Skeletal muscle cell (primary cell): ENCODE measurements at places on chromosomes 6 and 20.

DNA sequence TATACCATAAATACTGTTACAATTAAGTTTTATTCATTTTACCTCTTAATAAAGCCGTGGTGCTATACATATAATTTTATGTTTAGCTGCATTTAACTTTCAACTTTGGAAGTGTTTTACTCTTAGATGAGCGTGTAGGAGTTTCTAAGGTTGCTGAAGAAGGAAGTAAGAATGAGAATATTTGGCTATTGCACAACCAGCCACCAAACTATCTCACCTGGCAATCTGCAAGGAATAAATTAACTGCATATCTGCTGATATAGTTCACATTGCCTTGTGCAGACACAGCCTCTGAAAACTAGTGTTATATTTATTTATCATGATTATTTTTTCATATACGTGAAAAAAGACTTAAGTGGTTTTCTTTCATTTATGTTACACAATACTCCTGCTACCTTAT is 230.4 kb downstream of the PLCB1 start:
- DNase-seq, result no peak

GRCh38 chr6:36867471-36868224 is 7.0 kb downstream of the PPIL1 start:
- no peak for DNase-seq

- no peak for DNase-seq
These were observed 40.0 kb upstream of the MRPS10 start for GRCh38 chr6:42257614-42258013.

- peak; percentile 60 for DNase-seq
These were observed 648.8 kb upstream of the AGPAT4 start for GRCh38 chr6:161922631-161923119.

GRCh38 chr6:34148631-34149451 is 3.0 kb upstream of the GRM4 start:
- DNase-seq, result no peak

DNA sequence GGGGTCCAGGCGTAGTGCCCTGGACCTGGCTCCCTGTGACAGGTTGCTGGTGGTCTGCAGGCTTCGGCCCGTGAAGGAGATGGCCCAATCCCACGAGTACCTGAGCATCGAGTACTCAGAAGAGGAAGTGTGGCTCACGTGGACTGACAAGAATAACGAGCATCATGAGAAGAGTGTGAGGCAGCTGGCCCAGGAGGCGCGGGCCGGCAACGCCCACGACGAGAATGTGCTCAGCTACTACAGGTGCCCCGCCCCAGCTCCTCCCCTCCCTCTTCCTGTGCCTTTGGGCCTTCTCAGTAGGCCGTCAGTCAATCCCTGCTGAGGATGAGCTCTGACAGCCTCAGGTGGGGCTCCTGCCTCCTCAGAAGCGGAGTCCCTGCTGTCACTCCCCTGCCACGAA is 42.6 kb downstream of the UQCC2 start:
- DNase-seq, result no peak

GRCh38 chr6:105373481-105373880 is 29.4 kb downstream of the PREP start:
- DNase-seq, result no peak

GRCh38 chr6:170162775-170163404 is 128.0 kb downstream of the DLL1 start:
- DNase-seq, result no peak

GRCh38 chr6:157997893-157998608 is 16.4 kb downstream of the SYNJ2 start:
- DNase-seq, result no peak

GRCh38 chr6:15755526-15755925 is 92.7 kb upstream of the DTNBP1 start:
- DNase-seq, result peak; percentile 12

GRCh38 chr6:26157251-26158075 is 70.2 kb downstream of the HFE start:
- peak; percentile 93 for DNase-seq

- peak; percentile 21 for DNase-seq
These were observed 565.4 kb downstream of the RFPL4B start for GRCh38 chr6:112912416-112913101.

DNA sequence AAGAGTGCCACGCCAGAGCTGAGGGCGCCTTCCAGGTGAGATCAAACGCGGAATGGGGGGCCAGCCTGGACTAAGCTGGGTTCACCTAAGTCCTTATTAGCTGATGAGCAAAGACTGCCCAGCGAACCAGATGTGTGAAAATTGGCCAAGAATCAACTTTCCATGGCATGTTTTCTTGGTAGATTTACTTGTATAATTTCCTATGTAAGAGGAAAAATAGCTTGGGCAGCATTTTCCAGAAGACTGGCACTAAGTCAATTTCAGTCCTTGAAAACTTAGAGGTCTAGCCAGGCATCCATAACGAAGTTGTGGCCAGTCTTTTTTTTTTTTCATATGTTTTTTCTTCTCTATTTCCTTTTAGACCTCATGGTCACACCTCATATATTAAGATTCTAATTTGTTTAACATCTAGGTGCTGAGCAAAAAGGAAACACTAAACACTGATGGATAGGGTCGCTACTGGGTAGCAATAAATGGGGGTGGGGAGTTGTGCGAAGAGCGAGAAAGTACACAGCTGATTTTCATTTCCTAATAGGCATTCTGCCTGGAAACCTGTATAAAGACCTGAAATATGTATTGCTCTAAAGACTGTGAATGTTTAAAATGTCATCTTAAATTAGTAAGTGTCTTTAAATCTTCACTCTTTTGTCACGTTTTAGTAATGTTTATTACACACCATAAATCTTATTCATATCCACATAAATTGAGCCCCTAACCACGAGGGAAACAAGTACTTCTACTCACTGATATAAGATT is 188.8 kb downstream of the CD83 start:
- DNase-seq, result no peak

DNA sequence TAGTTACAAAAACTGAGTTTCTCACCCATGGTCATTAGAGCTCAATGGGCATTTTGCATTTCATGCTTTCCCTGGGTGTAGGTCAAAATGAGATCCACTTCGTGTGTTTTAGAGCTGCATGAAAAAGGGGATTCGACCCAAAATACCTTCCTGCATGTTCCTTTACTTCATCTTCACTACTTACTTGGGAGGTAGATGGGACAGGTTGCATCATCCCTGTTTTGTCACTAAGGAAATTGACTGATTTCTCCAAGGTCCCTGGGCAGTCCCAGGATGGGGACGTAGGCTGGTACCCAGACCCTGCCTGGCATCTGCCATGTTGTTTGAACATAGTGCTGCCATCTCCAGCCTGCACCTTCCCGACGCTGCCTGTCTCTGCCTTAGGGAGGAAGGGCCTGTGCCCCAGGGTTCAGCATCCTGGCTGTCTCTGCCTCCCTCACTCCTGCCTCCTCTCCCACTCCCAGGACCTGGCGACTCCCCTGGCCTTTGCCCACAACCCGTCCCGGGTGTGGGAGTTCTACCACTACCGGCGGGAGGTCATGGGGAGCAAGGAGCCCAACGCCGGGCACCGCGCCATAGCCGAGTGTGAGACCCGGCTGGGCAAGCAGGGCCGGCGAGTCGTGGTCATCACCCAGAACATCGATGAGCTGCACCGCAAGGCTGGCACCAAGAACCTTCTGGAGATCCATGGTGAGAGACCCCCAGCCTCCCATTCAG is 17.0 kb downstream of the SIRT5 start:
- no peak for DNase-seq

DNA sequence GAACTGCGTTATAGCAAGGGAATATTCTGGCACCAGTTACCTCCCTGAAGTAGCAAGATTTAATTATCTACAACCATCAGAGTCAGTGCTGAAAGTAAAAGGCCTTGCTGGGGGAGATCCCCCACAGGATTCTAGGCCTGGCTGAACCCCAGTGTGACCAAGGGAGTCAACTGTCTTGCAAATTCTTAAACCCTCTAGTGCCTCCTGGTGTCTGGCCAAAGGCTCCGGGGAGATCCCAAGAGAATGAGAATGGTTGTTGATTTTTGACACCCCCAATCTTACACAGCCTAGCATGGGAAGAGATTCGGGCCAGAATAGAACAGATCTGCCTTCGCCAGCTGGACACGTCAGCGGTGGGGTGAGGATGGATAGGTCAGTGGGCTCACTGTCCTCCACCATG is 179.4 kb downstream of the ERMARD start:
- DNase-seq, result no peak

DNA sequence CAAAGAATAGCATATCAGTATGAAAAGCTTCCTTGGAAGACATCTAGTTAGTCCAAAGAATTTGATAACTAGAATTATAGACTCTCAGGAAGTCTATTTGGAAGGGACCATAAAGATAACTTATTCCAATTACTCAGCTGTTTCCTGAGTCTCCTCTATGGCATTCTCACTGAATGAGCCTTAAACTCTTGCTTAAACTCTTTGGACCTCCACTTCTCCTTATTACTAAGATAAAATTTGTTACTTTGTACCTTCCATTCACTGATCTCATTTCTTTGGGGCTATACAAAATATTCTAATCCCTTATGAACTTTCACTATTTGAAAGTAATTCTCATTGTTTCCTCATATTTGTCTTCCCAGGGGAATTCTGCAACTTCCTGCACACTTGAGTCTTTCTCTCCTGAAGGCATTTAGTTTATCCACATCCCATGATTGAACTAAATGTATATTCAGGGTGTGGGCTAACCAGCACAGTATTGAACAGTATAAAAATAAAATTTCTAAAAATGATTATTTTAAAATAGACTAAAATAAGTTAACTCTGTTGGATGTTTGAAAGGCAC is 67.1 kb upstream of the NOTCH4 start:
- DNase-seq, result peak; percentile 6

DNA sequence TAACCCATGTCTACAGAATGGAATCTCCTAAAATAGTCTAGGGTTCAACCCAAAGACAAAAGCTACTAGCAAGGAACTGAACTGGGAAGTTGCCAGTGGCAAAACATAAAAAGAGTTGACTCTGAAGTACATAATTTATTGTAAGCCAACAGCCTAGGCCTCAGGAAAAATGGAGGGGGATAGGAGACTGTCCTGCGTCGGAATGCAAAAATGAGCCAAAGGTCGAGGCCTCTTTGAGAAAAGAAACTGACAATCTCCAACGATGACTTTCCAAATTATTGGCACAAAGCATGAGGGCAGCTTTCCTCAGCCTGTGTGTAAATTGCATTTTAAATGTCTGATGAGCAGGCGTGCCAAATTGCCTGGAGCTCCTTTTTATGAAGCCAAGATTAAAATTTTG is 2.1 kb downstream of the COL12A1 start:
- DNase-seq, result no peak

GRCh38 chr6:52426667-52427066 is 6.5 kb downstream of the EFHC1 start:
- DNase-seq, result no peak

GRCh38 chr6:31710523-31711219 is 4.0 kb downstream of the LY6G6F start:
- DNase-seq, result no peak
